Foreskin keratinocyte (primary cell): ENCODE measurements at places on chromosomes 5 and 9. TPM values are rescaled to one million over a fixed set of nuclear protein-coding genes. Genes with fewer than 3 reads are reported as not detected.

Gene PRRX2
- not detected in 2 replicates for total RNA-seq

Gene MYMK
- total RNA-seq: not detected in 2 replicates

Gene GRM6
- not detected in 2 replicates for total RNA-seq

Gene SLC46A2
- not detected in 2 replicates for total RNA-seq

Gene NAIF1
- 8.0 and 9.5 TPM in 2 replicates for total RNA-seq

Gene YTHDC2
- total RNA-seq: 22.3 and 22.9 TPM in 2 replicates

Gene MOB3B
- 27.7 and 35.0 TPM in 2 replicates for total RNA-seq

Gene DMGDH
- 0.07 and 0.17 TPM in 2 replicates for total RNA-seq

Gene GPSM1
- total RNA-seq: 3.6 and 6.2 TPM in 2 replicates

Gene OR4F3
- total RNA-seq: not detected in 2 replicates

Gene KCNV2
- total RNA-seq: not detected in 2 replicates

Gene LCN2
- 0.63 and 2.6 TPM in 2 replicates for total RNA-seq

Gene SAXO1
- total RNA-seq: not detected in 2 replicates

Gene LRRC19
- total RNA-seq: not detected in 2 replicates
